NCI-H2029 (cell line): ENCODE measurements at places on chromosomes 2 and 18.

- no peak for DNase-seq
These were observed 11.4 kb downstream of the GPR35 start for GRCh38 chr2:240636563-240637115.

DNA sequence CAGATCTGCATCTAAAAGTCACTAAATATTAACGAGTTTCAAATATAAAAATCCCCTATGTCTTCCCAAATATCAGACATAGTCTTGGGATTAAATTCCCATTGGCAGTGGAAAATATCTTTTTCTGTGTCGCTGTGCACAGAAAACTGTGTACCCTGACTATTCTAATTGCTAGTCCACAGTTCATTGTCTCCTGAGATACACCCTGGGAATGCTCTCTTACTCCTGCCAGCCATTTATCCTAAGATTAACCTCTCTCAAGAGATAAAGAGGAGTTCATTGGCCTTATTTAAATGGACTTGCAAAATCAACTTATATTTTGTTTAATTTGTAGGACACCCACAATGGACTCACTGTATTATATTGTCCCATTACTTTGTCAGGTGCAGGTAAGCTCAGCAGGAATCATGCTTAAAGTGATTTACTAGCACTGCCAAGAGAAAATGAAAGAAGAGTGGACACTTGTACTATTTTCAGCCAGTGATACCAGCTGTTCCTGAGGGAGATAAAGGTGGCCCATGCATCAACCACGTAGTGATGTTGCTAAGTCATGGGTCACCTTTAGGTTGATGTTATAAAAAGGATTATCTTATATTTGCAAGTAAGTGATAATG, 553.8 kb downstream of the PIK3C3 start:
- no peak for DNase-seq

- DNase-seq, result no peak
These were observed 98.7 kb downstream of the TFCP2L1 start for GRCh38 chr2:121186261-121186660.

GRCh38 chr2:143559147-143559546, 429.9 kb downstream of the ARHGAP15 start:
- DNase-seq, result no peak

DNA sequence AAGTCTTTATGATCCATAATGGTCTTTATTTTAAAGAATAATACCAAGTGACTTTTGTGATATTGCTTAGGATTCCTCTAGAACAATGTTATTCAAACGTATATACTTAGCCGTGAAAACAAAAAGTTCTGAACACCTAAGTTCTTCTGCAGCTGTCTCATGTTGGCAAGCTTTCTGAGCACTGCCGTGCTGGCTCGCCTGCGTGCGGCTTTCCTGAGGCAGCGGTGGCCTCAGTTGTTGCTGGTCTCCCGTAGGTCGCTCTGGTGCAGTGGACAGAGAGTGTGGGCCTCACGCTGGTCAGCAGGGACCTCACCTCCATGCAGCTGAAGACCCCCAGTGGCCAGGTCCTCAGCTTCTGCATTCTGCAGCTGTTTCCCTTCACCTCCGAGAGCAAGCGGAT, 66.8 kb upstream of the NFATC1 start:
- DNase-seq, result no peak
